Omental fat pad (tissue), 4 donors: ENCODE measurements at places on chromosomes 16 and 17.
A peak's percentile ranks its signal among the peaks of the same experiment; 100 is the strongest.

DNA sequence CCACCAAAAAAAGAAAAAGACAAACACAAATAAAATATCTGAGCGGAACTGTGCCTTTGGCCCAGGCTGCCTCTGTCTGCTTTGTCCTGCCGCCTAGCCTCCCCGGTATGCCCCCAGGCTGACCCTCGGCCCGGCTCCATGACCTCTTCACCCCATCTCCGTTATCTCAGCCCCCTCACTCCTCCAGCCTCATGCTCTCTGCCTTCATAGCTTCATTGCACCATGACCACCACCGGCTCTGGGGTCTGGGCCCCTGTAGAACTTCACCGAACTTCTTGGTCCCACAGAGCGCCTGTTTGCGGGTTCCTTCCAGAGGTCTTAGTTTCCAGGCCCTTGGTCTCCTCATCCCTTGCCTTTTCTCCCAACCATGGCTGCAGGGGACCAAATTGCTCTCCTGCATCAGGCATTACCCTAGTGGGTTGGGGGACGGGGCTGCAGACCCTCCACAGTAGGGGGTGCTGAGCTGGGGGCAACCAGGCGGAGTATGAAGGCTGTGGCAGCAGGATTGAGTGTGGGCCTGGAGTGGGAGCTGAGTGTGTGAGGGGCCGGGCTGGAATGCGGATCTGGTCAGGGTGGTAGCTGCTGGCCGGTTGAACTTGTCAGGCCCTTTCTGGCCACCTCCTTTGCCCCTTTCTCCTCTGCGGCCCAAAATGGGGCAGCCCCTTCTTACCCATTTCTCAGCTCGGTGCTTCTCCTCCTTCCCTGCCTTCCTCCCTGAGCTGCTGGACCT, 6.9 kb downstream of the HIRIP3 start:
- no peak for DNase-seq

GRCh38 chr17:50115756-50116155, 14.2 kb downstream of the SAMD14 start:
- DNase-seq = no peak

- DNase-seq = peak; percentile 74
Observed at GRCh38 chr17:35969558-35970380, 11.5 kb downstream of the CCL16 start.

DNA sequence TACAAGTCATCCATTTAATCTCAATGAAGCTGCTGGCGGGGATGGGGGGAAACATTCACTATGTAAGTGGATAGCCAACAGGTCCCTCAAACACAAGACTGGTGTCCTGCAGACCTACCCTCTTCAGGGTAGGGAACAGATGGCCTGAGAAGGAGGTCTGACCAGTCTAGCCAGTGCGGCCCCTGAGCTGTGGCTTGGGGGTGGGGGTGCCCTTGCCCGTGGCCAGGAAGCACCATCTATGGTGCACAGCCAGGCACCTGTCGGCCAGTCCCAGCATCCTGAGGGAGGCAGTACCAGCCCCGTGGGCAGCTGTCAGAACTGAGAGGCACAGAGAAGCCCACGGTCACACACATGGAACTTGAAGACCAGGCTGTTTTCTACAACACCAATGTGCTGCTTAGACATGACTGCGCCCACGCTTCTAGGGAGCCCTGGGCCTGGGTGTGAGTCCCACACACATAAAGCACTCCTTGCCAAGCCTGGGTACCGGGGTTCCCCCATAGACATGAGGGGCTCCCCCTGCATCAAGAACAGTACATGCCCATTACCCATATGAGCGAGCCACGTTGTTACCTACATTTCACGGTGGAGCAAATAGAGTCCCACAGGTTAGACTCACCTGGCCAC, 40.9 kb downstream of the RMI2 start:
- DNase-seq = no peak

DNA sequence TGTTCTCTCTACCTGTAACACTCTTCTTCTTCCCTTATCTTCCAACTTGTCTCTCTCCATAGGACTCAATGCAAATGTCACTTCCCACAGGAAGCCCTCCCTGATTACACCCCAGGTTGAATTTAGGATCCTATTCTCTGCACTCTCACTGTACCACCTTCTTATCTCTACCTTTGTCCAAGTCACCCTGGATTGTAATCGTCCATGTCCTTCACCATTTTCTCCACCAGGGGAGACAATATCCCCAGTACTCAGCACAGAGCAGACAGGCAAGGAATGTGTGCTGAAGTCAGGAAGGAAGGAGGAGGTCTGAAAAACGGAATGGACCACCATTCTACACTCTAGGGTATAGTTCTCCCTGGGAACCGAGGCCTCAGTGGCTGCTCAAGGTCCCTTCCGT, 14.2 kb downstream of the C16orf82 start:
- no peak for DNase-seq
